ENCODE measurements at places on chromosomes 11 and 22.

DNA sequence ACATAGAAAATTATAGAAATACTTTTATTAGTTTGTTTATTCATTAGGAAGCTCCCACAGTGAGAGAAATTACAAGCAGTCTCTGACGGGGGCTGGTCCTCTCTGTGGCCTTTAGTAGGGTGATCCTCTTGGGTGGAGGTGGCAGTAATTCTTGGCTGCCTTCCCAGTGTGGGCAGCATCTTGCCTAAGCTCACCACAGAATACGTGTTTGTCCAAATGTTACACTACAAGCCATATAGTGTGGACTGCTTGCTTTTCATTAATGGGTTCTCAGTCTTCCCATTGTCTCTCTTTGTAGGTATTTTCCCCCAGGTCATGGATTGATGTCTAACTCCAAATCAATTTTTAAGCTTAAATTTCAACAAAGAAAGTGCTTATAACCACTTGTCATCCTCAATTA, 43.3 kb downstream of the ENDOD1 start:
- DNase-seq: no peak

- DNase-seq: no peak
Observed at GRCh38 chr11:59429924-59430516, 3.8 kb upstream of the OR5A2 start.

- no peak for DNase-seq
Observed at GRCh38 chr11:6468712-6469495, 4.8 kb downstream of the TRIM3 start.

- DNase-seq: no peak
Observed at GRCh38 chr22:23288301-23289129, 108.2 kb downstream of the BCR start.

- no peak for DNase-seq
Observed at GRCh38 chr11:22466809-22467208, 128.6 kb downstream of the SLC17A6 start.

DNA sequence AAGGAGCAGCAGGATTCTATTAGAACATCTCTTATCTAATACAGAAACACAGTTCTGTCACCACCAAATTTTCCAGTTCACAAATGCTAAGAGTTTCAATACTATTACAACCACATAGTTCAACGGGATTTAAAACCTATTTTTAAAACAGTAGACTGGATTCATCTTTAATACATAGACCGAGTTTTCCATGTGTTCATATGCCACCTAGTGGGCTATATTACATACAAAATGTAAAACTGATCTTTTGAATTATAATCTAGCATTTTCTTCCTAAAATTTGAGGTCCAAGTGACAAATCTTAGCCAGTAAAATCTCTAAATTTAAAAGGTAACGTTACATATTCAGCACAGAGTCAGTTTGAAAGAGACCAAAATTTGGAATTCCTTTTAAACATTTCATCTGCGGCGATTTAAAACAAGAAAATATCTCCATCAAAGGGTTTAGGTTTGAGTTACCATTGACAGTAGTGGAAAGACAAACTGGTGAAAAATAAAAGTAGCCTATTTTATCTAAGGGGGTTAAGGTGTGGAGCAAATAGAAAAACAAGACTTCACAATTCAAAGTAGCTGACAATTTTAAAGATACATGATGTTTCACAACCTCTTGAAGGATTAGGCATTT, 269.3 kb upstream of the MPPED2 start:
- no peak for DNase-seq

GRCh38 chr22:31124811-31125465, 2.2 kb downstream of the INPP5J start:
- no peak for DNase-seq

GRCh38 chr11:18844753-18845367, 53.3 kb upstream of the PTPN5 start:
- DNase-seq: no peak

DNA sequence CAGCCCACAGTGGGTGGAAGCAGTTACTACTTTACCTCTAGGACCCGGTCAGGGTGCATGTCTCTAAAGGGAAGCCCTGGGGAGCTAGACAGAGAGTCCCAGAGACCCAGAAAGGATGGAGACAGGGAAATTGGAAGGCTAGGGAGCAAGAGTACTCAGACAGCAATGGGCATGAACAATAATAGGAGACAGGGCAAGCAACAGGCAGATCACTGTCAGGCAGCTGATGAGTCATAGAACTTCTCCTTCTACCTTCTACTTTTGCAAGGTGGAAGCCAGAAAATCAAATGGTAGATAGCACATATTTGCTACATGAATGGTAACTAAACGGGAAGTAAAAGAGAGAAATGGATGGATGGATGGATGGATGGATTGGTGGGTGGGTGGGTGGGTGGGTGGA, 19.6 kb downstream of the CD5 start:
- DNase-seq: no peak
